AG04449 (cell line): ENCODE measurements at places on chromosomes 16 and 17.

DNA sequence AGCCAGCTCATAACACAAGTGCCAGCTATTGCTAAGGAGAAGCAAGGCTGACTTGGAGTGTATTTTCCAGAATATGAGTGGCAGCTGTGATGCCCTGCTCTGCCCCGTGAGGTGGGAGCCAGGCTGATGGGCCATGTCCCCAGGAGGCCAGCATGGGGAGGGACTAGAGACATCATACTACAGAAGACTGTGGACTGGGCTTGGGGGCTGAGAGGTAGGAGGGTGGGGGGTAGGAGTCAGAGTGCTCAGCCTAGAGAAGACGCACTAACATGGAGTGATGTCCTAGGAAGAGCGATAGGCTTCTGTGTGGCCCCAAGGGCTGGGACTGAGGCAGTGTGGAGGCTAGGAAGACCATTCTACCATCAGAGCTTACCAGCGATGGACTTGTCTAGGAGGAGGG lies 143.7 kb downstream of the WSCD1 start:
- no peak for DNase-seq

DNA sequence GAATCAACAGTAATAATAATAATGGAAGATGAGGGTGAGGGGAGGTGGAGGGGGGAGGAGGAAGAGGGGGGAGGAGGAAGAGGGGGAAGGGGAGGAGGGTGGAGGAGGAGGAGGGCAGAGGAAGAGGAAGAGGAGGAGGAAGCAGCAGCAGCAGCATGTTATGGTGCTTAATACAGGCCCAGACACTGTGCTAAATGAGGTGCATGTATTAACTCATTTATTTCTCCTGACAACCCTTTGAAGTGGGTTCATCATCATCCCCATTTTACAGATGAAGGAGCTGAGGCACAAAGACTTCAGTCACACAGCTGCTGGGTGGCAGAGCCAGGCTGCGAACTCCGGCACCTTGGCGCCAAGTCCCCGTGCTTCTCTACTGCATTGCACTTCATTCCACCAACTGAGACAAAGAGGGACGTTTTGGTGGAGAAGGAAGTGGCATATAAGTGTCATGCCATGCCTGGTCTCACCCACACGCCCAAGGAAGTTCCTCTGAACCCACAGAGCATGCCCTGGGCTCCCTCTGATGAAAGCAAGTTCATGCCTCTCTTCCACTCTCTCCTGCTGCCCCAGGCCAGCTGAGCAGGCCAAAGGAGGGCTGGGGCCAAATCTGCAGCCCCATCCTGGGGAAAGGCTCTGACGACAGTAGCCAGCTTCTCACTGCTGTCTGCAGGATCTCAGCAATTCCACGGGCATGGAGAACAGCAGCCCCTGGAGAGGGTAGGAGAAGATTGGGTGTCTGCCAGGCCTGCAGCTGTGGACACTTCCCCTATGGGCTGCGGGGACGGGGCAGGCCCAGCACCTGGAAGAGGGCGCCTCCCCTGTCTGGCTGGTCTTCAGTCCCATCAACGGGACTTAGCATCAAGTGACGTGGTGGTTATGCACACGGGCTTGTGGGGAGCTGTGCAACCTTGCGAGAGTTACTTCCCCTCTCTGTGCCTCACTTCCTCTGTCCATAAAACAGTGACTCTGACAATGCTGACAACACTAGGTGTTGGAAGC lies 21.8 kb downstream of the XYLT1 start:
- no peak for DNase-seq

DNA sequence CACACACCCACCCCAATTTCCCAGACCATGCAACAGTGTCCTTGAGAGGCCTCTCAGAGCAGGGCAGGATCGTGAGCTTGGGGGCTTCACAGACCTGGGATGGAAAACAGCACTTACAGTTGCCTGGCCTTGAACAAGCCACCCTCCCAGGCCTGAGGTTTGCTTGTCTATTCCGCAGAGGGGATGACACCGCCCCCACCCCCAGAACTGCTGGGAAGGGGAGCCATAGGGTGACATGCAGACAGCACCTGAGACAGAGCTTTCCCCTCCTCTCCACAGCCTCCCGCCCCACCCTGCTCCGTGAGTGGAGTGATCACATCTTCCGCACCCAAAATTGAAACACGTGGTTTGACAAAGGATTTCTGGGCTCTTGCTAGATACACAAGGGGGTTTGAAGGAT lies 131.5 kb upstream of the TNRC6C start:
- no peak for DNase-seq

DNA sequence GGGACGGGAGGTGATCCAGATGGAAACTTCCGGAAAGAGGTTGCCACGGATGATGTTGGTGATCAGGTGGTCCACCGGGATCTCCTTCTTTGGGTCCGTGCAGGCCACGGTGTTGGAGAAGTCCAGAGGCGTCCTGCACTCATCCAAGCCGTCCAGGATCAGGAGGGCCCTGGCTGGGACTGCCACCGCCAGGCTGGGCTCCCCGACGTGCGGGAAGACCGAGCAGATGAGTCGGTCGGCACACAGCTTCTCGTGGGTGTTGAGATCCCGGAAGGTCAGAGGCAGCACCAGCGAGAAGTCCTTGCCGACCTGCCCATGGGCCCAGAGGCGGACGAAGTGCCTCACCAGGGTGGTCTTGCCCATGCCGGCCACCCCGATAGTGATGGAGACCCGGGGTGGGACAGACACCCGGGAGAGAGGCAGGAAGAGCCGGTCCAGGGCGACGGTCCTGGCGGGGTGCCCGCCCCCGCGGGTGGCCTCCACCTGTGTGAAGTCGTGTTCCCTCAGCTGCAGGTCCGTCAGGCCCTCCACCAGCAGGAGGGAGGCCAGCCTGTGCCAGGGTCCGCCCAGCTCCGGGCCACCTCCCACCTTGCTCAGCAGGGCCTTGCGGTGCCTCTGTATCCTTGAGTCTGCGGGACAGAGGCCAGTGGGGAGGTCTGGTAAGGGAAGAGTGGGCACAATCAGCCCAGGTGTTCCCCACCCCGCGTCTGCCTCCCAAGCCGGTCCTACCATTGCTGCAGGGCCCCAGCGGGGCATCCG lies 12.9 kb downstream of the NLRC3 start:
- DNase-seq = no peak

DNA sequence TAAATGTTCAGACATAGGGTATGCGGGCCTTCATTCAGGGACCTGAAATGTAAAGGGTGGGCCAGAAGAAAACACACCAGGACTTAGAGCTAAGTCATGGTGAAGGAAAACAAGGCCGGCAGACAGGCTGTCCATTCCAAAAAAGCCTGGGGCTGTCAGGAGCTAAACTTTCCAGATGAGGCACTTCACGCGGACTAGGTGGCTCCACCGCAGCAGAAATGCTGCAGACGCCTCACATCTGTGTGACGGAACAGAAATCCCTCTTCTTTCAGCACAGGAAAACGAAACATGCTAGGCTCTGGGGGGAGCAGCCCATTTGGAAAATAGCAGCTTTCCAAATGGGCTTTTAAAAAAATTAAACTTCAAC lies 88.7 kb downstream of the HS3ST3A1 start:
- no peak for DNase-seq

DNA sequence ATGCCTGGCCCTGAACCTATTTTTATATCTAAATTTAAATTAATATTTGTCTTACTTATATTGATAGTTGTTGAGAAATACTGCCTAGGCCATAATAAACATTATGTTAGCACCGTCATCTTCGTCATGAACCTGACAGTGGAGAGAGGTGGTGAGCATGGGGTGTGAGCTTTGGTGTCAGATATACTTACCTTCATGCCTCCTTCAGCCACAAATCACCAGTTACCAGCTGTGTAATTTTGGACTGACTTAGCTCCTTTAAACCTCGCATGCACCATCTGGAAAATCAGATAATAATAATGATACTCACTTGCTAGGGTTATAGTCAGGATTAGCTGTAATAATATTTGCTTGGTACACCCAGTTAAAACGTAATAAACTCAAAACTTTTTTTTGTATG lies 35.0 kb downstream of the SNX29 start:
- DNase-seq = no peak

DNA sequence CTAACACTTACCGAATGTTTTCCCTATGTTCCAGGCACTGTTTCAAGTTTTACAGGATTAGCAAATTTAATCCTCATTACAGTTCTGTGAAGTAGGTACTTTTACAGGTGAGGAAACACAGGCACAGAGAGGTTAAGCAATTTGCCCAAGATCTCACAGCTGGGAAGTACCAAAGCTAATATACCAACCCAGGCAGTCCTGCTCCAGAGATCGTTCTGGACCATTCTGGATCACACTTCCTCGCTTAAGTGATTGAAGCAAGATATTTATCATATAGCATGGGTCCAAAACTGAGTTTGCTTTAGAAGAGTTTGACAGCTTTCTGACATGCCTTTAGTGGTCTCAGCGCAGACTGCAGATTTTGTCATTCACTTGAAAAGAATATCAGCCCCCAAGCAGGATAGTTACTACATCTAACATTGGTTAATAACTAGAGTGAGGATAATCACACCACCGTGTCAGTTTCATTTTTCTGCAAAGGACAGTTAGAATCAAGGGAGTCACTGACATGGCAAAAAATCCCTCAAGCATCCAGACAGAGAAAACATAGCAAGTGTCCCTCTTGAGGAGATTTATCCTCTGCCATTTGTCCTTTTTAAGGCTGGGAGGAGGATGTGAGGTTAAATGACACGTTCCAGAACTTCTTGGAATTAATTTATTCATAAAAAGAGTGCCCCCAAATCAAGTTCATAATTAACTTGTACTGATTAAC lies 5.1 kb downstream of the HS3ST3B1 start:
- no peak for DNase-seq

- peak; percentile 46 for DNase-seq
These were observed 5.6 kb upstream of the HSBP1 start for GRCh38 chr16:83802135-83802534.

DNA sequence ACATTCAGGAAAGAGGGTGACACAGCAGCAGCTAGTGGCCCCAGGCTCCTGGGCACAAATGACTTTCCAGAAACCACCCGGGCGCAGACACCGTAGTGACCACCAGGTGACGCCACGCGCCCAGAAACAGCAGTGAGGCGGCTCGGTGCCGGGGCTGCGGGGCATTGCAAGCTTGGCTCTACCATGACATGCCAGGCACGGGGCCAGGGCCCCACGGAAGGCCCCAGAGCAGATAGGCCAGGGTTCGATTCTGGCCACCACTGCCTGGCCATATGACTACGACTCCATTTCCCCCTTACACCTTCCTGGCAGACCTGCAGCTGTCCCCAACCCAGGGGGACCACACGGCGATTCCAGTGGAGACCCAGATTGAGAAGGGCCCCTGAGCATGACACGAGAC lies 6.7 kb downstream of the RHBDF1 start:
- no peak for DNase-seq

DNA sequence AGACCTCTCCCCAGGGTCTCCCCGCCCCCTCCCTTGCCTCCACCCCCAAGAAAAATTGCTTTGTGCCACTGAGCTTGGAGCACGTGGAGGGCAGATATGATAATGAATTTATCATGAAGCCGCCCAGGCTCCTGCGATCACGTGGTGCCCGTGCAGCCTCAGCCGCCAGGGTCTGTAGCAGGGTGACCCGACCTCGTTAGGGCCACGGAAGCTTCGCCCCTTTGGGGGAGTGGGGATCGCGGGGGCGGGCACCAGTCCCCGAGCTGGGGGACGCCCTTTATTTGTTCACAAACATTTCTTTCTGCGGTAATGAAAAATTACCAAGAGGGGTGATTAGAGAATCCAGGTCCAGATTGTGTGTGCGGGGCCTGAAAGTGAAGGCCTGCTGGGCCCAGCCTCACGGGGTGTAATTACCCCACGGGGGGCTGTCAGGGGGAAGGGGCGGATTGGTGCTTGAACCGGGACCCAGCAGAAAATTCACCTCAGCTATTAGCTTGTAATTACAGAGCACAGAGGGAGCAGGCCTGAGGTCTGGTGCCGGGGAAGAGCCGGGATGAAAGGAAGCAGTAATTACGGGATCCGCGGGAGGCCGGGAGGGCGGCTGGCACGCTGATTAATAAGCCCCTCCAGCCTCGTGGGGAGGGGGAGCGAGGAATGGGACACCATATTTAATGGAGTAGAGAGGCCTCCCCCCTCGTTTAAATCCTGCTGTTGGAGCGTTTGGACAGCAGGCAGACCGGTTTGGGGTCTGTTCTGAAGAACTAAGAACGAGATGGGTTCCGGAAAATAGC lies 13.3 kb downstream of the GSE1 start:
- DNase-seq = no peak

DNA sequence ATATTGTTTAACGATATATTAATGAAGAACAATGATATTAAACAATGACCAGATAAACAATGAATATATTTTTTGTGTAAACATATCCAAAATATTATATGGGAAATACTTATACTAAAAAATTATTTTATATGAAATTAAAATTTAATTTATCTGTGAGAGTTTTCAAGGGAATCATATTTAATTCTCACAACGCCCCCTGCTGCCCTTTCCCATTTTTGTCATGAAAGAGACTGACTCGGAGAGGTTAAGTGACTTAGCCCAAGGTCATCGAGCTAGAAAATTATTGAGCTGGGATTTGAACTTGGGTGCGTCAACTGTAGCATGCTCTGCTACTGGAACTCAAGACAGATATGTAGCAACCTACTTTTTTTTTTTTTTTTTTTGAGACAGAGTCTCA lies 7.2 kb upstream of the MYCBPAP start:
- DNase-seq = no peak

DNA sequence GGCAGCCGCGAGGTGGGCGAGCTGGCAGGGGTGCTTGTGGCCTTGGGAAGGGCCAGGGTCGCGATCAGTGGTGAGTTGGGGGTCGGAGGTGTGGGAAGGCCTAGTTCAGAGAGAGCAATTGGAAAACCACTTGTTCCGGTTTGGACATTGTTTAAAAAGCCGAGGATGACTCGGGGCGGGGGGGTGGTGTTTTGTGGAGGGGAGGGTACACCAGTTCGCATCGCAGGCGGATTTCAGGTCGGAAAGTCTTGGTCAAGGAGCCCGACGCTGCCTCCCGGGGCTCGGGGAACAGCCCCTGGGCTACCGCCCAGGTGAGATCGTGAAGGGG lies 66.4 kb downstream of the KPNA2 start:
- no peak for DNase-seq

DNA sequence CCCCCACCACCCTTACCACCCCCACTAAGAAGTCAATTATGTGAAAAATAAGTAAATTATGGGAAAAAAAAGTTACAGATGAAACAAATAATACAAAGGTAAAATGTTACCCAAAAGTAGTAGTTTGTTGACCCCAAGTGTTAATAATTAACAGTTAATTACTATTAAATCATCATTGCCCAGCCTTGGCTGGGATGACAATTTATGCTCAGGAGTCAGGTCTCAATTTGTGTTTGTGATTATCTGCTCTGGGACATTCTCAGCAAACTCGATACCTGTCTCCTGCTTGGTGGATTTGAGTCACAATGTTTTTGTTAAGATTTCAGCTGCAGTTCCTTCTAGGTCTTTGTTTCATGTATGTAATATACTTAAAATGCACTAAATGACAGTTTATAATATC lies 172.3 kb upstream of the IRX3 start:
- no peak for DNase-seq

DNA sequence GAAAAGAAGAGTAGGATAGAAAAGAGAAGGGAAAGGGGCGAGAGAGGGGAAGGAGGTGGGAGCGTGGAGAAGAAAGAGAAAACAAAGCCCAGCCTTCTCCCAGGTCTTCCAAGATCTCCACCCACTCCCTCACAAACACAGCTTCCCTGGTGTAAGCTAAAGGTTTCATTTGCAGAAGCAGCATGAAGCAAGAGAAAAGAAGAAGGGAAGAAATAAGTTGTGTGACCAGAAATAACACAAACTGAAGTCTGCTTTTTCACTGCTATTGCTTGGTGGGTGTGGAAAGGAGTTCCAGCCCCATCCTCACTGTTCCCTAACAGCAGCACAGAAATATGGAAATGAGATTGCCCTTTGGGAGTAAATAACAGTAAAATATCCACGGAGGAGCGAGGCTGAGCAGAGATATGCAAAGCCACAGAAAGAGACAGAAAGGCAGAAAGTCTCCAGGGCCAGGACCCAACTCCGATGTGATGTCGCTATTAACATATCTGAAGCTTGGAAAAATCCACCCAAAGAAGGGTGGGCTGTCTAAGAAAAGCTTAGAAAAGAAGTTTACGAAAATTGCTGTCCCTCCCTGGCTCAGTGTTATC lies 10.3 kb upstream of the GAS7 start:
- no peak for DNase-seq
